Kidney (tissue), 22 donors: ENCODE measurements at places on chromosomes 7 and 10. TPM values are rescaled to one million over a fixed set of nuclear protein-coding genes. Genes with fewer than 3 reads are reported as not detected.

Gene PDE6C
- not detected for total RNA-seq

Gene MAGI2
- total RNA-seq: 9.0 TPM

Gene UNC5B
- 22.6 TPM for total RNA-seq

Gene ASAH2
- total RNA-seq: 1.3 TPM

Gene EBF3
- 0.98 TPM for total RNA-seq

Gene SNX8
- total RNA-seq: 38.6 TPM

Gene FAM25G
- total RNA-seq: not detected

Gene SPDYE6
- total RNA-seq: not detected

- DNase-seq: no peak
- H3K36me3 ChIP-seq: no peaks in the 10 kb centered on the region
- H3K4me3 ChIP-seq: no peak overlapping the region
- no peaks in the 10 kb centered on the region for H3K27me3 ChIP-seq
- peaks cover 3% of the 10 kb centered on the region for H3K4me1 ChIP-seq
These were observed 10.5 kb downstream of the UBTD1 start for GRCh38 chr10:97509120-97509680.

DNA sequence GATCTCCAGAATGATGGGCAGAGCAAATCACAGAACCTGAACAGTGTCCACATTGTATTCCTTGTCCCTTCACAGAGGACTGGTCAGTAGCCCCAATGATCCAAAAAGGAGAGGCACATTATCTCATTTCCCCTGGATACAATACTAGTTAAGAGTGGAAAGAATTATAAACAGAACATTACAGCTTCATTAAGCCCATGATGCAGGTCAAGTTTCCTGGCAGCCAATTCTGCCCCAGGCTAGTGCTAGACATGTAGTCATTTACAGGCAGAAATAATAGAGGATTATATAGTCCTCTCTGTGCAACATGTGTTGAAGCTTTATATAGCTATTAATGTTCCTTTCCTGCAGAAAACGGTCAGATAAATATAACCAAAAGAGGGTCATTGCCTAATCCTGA, 124.3 kb upstream of the WNT16 start:
- H3K27me3 ChIP-seq: no peaks in the 10 kb centered on the region
- no peaks in the 10 kb centered on the region for H3K36me3 ChIP-seq
- no peak overlapping the region for H3K4me3 ChIP-seq
- DNase-seq: peak; percentile 40
- no peak overlapping the region for H3K27ac ChIP-seq

GRCh38 chr7:93958651-93959050, 37.1 kb downstream of the GNG11 start:
- no peaks in the 10 kb centered on the region for H3K27me3 ChIP-seq
- no peak overlapping the region for H3K27ac ChIP-seq

GRCh38 chr10:93277360-93277759, 203.7 kb downstream of the CYP26A1 start:
- no peaks in the 10 kb centered on the region for H3K27me3 ChIP-seq
- H3K4me3 ChIP-seq: no peak overlapping the region
- no peak overlapping the region for H3K27ac ChIP-seq

- H3K36me3 ChIP-seq: no peaks in the 10 kb centered on the region
- H3K27ac ChIP-seq: peak overlapping the region; percentile 90
- no peaks in the 10 kb centered on the region for H3K27me3 ChIP-seq
These were observed 60.3 kb downstream of the SLC16A12 start for GRCh38 chr10:89475125-89475524.

DNA sequence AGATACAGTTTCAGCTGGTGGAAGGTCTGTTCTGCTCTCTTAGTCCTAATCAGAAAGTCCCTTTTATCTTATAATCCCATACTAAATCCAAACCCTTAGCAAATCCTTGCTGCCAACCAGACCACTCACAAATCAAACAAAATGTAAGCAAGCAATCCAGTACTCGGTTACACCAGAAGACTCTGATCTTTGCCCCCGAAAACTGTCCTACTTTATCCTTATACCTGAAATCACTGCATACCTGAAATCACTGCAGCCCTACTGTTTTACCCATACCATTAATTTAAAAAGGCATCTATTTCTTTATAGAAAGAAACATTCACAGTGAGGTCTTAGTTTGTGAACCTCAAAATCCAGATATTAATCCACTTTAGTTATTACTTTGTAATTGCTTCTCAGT, 64.7 kb downstream of the GSDME start:
- H3K27ac ChIP-seq: no peak overlapping the region
- H3K4me1 ChIP-seq: no peaks in the 10 kb centered on the region
- H3K4me3 ChIP-seq: no peak overlapping the region
- no peaks in the 10 kb centered on the region for H3K36me3 ChIP-seq

- DNase-seq: no peak
- no peaks in the 10 kb centered on the region for H3K4me1 ChIP-seq
- H3K36me3 ChIP-seq: no peaks in the 10 kb centered on the region
- no peaks in the 10 kb centered on the region for H3K27me3 ChIP-seq
- H3K27ac ChIP-seq: no peak overlapping the region
- no peak overlapping the region for H3K4me3 ChIP-seq
These were observed 282.8 kb downstream of the RPS24 start for GRCh38 chr10:78316451-78316931.

GRCh38 chr7:93284908-93285307, 52.7 kb downstream of the VPS50 start:
- no peaks in the 10 kb centered on the region for H3K27me3 ChIP-seq
- no peak overlapping the region for H3K27ac ChIP-seq
- no peaks in the 10 kb centered on the region for H3K4me1 ChIP-seq
- DNase-seq: no peak
- H3K36me3 ChIP-seq: peaks cover 4% of the 10 kb centered on the region

GRCh38 chr10:112769611-112770370, 180.3 kb upstream of the TCF7L2 start:
- no peak overlapping the region for H3K27ac ChIP-seq
- H3K4me1 ChIP-seq: peaks cover under 1% of the 10 kb centered on the region
- DNase-seq: no peak
- no peak overlapping the region for H3K4me3 ChIP-seq

DNA sequence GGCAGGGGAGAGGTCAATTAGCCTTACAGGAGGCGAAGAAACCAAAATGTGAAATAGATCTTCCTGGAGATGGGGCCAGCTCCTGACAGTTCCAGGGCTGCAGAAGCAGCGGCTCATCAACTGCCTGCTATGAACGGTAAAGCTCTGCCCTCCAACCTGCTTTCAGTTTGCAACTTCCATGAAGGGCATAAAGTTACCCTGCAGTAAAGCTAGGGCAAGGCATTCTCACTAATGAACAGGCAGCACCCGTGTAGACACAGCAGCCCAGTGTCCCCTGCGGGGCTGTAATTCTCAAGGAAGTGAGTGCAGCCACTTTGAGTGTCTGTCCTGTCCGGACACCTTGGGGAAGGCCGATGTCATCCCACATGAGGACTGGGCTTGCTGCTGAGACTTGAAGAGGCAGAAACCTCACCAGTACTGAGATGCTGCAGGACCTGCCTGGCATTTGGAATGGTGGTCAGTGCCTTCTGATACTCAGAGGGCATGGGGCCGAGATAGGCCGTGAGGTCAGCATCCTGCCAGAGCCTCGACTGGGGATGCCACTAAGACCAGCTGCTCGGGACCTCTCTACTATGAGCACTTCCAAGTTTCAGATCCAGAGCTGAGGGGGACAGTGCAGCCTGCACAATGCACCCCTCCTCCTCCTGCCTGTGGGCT, 26.1 kb upstream of the C10orf53 start:
- no peak overlapping the region for H3K27ac ChIP-seq
- no peak overlapping the region for H3K4me3 ChIP-seq
- H3K36me3 ChIP-seq: no peaks in the 10 kb centered on the region

DNA sequence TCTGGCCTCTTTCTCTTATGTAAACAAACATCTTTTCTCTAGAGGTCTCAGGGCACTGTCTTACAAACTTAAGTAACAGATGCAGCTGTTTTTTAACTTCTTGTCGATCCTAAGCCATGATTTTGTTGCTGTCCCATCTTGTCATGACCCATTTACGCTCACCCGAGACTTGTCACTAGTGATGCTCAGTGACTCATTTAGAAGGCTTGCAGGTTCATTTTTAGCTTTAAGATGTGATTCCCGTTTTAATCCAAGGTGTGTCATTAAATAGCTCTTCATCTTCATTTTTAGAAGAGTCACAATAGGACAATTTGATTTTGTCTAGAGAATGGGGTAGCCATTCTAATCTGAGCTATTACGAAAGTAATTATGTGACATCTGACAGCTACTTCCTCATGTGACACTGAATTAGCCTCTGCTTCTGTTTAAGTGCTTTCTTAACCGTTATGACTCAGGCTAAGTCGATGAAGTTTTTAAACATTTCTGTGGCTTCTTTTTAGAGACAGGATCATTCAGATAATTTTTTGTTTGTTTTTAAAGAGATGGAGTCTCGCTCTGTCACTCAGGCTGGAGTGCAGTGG, 42.7 kb downstream of the SPDYE5 start:
- no peak overlapping the region for H3K4me3 ChIP-seq
- no peaks in the 10 kb centered on the region for H3K4me1 ChIP-seq
- H3K36me3 ChIP-seq: peaks cover 11% of the 10 kb centered on the region
- H3K27me3 ChIP-seq: no peaks in the 10 kb centered on the region

GRCh38 chr7:83672157-83672556, 23.2 kb upstream of the SEMA3E start:
- H3K27ac ChIP-seq: no peak overlapping the region
- H3K4me3 ChIP-seq: no peak overlapping the region
- no peak for DNase-seq
- H3K36me3 ChIP-seq: no peaks in the 10 kb centered on the region

DNA sequence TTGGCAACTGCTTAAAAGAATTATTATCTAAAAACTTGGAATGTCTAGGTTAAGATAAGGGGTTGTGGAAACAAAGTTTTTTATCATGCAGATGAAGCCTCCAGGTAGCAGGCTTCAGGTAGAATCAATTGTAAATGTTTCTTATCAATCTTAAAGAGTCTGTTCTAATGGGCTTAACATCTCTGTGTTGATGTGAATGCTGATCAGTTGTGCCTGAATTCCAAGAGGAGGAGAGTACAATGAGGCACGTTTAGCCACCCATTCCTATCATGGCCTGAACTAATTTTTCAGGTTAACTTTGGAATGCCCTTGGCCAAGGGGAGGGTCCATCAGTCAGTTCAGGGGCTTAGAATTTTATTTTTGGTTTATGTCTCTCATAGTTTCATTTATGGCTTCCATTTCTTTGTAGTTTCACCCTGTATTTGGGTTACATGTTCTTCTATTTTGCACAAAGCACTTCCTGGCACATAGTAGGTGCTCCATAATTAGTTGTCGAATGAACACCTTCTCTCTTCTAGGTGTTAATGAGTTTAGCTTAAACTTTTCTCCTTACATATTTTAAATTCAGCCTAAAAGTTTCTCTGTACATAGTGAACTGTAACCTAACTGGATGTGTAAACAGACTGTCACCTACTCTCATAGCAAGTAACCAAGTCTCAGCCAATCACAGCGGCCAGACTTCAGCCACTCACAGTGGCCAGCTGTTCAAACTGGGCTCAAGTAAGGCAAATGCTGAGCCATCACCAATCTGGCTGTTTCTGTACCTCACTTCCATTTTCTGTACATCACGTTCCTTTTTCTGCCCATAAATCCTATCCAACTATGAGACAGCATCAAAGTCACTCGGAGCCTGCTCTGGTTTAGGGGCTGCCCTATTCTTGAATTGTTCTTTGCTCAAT, 34.7 kb downstream of the ALOX5 start:
- H3K36me3 ChIP-seq: no peaks in the 10 kb centered on the region
- no peak overlapping the region for H3K4me3 ChIP-seq
- H3K4me1 ChIP-seq: no peaks in the 10 kb centered on the region

GRCh38 chr10:88149906-88150305, 286.5 kb downstream of the PTEN start:
- no peaks in the 10 kb centered on the region for H3K36me3 ChIP-seq
- no peak overlapping the region for H3K27ac ChIP-seq
- H3K27me3 ChIP-seq: no peaks in the 10 kb centered on the region
- DNase-seq: no peak
- no peaks in the 10 kb centered on the region for H3K4me1 ChIP-seq

GRCh38 chr10:99958806-99959205, 50.9 kb downstream of the DNMBP start:
- no peak for DNase-seq
- peaks cover 15% of the 10 kb centered on the region for H3K36me3 ChIP-seq
- no peaks in the 10 kb centered on the region for H3K27me3 ChIP-seq
- H3K27ac ChIP-seq: no peak overlapping the region

GRCh38 chr10:107546284-107546683, 381.8 kb upstream of the SORCS1 start:
- H3K36me3 ChIP-seq: no peaks in the 10 kb centered on the region
- no peak for DNase-seq
- H3K4me1 ChIP-seq: no peaks in the 10 kb centered on the region
- H3K27me3 ChIP-seq: no peaks in the 10 kb centered on the region
- no peak overlapping the region for H3K27ac ChIP-seq

DNA sequence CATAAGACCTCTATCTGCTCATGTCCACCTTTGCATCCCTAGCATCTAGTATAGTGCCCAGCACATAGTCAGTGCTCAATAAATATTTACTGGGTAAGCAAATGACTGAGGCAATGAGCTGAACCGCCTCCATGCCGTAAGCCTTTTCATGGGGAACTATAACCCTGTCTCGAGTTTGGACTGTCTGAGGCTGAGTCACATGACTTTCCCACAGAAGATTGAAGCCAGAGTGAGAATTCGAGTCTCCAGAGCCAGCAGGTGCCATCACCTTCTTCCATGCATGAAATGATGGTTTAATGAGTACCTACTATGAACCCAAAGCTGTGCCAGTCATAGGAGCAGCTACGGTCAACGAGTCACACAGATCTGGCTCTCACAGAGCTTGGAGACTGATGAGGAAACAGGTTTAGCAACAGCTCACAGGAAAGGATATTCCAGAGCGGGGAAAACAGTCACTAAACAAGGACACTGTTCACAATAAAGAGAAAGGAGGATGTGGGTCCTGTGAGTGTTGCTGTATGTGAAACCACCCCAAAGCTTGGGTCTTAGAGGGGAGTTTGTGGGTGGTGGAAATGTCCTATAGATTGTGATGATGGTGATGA, 75.2 kb downstream of the TEX36 start:
- H3K36me3 ChIP-seq: no peaks in the 10 kb centered on the region
- no peak overlapping the region for H3K4me3 ChIP-seq
- H3K27ac ChIP-seq: no peak overlapping the region
- no peak for DNase-seq
- no peaks in the 10 kb centered on the region for H3K27me3 ChIP-seq
- no peaks in the 10 kb centered on the region for H3K4me1 ChIP-seq

- no peaks in the 10 kb centered on the region for H3K36me3 ChIP-seq
- H3K27me3 ChIP-seq: no peaks in the 10 kb centered on the region
- no peak for DNase-seq
- H3K4me1 ChIP-seq: no peaks in the 10 kb centered on the region
- no peak overlapping the region for H3K4me3 ChIP-seq
These were observed 108.8 kb upstream of the GSDME start for GRCh38 chr7:24866004-24866615.

DNA sequence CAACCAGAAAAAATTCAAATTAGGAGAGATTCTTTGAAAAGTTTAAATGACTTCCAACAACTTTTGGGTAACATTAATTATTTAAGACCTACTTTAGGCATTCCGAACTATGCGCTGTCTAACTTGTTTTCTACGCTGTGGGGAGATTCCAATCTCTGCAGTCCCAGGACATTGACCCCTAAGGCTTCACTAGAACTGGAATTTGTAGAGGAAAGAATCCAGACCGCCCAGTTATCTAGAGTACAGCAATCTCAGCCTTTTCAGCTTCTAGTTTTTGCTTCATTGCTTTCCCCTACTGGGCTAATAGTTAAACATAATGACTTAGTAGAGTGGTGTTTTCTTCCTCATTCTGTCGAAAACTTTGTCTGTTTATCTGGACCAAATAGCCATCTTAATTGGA, 14.9 kb upstream of the DDC start:
- no peak overlapping the region for H3K27ac ChIP-seq
- H3K36me3 ChIP-seq: no peaks in the 10 kb centered on the region
- no peaks in the 10 kb centered on the region for H3K4me1 ChIP-seq
- no peak for DNase-seq
